ENCODE measurements at places on chromosomes 2 and 18. TPM values are rescaled to one million over a fixed set of nuclear protein-coding genes. Genes with fewer than 3 reads are reported as not detected.
A peak's percentile ranks its signal among the peaks of the same experiment; 100 is the strongest.

GRCh38 chr2:144515099-144515695, 4.7 kb downstream of the ZEB2 start:
- no peak for DNase-seq

GRCh38 chr18:23136326-23137096, 1.2 kb downstream of the CABLES1 start:
- no peak for DNase-seq

DNA sequence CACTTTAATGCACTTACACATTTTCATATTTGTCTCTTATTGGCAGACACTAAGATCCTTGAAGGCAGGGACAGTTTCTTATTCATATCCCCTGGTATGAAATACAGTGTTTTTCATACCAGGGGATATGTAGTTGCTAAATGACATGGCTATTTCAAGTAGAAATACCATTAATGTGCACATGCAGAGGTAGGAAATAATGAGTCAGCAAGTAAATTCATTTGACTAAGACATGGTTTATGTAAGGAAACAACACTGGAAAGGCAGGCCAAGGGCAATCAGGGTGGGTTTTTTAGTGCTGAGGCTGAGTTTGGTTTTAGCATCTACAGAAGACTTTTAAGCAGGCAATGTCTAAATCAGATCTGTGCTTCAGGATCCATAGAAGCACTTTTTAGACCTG, 155.9 kb downstream of the WDPCP start:
- DNase-seq: peak; percentile 20

- no peak for DNase-seq
Observed at GRCh38 chr2:160142472-160142871, 57.6 kb downstream of the ITGB6 start.

GRCh38 chr2:198890490-198890889, 567.2 kb downstream of the SATB2 start:
- no peak for DNase-seq

- DNase-seq: no peak
Observed at GRCh38 chr18:78697446-78697845, 282.2 kb upstream of the SALL3 start.

DNA sequence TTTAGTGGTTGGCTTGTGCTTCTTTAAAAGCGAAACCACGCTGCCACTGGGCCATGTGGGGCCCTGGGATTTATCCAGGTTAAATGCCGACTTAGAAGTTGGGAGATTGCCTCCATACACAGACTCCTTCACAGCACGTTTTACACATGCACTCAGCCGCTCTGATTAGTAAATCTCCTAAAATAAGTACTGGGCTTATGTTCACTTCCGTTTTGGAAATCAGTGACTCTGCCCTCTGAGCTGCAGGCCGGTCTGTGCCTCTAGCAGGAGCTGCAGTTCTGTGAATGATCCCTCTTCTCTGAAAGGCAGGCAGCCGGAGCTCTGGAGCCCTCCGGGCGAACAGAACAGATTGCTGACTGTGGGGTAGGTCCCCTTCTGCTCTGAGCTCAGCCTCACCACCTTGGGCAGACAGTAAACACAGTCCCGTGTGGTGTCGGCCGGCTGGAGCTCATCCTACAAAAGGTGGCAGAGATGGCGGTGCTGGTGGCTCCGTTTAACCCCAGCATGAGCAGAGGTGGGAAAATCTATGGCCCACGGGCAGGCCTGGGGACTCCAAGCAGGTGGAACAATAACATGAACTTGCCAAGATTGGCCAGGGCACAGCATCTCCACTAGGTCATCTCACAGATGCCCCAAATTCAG, 9.8 kb upstream of the RAB17 start:
- no peak for DNase-seq

- no peak for DNase-seq
Observed at GRCh38 chr2:174125090-174125489, 123.2 kb downstream of the OLA1 start.

GRCh38 chr2:95043300-95044093, 18.0 kb downstream of the MAL start:
- no peak for DNase-seq

DNA sequence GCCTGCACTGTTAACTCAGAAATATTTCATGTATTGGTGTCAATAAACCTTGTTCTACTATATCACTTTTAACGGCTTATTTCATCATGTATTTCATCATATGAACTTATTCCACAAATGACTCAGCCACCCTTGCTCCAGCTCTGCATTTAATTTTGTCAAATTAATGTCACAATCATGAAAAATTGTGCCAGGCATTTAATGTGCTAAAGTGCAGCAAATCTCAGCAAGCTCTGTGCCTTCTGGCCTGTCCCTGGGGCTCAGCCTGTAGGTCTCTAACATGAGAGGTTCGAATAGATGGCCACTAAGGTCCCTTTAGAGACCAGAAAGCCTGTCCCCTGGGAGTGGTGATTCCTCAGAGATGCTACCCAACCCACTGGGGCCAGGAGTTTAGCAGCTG, 28.6 kb downstream of the BOD1L2 start:
- DNase-seq: no peak

- no peak for DNase-seq
Observed at GRCh38 chr2:152418688-152419087, 83.7 kb downstream of the FMNL2 start.

- DNase-seq: no peak
Observed at GRCh38 chr2:27651056-27651455, 12.4 kb downstream of the SUPT7L start.

DNA sequence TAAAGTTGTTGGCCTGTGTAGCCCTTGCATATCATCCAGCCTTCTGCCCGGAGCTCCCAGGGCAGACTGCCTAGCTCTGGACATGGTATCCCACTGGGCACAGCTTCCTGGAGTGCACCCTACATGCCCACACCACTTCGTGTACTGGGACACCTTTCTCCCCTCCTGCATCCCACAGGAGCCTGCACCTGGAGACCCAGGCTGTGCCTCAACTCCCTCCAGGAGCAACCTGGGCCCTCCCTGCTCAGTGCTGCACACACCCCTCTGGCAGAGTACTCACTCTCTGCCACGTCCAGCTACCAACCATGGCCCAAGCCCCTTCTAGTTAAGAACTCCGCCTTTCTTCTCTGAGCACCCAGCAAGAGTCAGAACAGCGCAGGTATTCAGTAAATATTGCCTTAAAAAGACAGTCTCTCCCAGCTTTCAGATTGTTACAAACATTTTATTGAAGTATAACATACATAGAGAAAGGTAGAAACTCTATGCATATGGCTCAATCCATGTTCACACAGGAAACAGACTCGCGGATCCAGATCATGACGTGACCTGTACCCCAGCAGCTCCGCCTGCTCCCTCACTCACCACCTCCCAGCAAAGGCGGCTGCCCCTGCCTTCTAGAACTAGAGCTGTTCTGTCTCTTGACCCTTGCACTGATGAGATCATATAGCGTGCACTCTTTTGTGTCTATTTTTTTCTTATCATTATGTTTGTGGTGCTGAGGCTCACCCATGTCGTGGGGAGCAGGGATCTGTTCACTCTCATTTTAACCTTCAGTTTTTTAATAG, 98.4 kb upstream of the MYCN start:
- DNase-seq: no peak

- no peak for DNase-seq
Observed at GRCh38 chr2:117360586-117360985, 453.9 kb upstream of the DDX18 start.

DNA sequence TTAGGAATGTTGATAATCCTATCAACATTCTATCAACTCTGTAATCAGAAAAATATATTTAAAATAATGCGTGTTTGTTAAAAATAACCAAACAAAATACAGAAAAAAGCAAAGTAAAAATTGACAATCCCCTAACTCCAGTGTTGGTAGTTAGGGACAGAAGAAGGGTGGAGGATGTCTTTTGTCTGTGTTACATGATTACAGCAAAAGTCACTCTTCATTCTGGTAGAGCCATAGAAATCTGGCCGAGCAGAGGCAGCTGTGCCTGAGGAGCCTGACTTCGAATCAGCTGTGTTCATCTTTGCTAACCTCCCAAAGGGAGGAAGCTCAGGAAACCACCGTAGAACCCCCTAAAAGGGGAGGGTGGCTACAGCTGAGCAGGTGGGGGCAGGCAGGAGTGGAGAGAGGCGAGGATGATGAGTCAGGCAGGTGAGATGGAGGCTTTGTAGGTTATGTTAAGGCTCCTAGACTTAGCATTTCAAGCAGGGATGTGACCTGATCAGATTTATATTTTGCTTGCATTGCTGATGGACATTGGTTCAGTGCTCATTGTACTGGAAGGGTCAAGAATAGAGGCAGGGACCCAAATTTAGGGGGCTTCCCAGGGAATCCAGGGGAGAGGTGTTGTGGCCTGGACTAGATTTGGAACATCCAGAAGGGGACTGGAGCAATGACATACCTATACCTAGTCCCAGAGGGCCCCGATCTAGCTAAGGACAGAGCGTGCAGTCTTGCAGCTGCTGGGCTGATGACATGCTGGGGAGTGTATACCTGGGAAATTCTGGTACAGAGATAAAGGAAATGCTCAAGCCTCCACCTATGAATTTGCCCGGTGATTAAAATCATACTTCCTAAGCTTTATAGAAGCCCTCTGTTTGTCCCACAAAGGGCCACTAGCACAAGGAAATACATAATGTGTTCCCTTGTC, 95.7 kb downstream of the NEDD4L start:
- DNase-seq: no peak

- no peak for DNase-seq
Observed at GRCh38 chr18:27656905-27657304, 471.8 kb upstream of the CHST9 start.

GRCh38 chr2:46170611-46171350, 126.4 kb upstream of the EPAS1 start:
- DNase-seq: no peak

DNA sequence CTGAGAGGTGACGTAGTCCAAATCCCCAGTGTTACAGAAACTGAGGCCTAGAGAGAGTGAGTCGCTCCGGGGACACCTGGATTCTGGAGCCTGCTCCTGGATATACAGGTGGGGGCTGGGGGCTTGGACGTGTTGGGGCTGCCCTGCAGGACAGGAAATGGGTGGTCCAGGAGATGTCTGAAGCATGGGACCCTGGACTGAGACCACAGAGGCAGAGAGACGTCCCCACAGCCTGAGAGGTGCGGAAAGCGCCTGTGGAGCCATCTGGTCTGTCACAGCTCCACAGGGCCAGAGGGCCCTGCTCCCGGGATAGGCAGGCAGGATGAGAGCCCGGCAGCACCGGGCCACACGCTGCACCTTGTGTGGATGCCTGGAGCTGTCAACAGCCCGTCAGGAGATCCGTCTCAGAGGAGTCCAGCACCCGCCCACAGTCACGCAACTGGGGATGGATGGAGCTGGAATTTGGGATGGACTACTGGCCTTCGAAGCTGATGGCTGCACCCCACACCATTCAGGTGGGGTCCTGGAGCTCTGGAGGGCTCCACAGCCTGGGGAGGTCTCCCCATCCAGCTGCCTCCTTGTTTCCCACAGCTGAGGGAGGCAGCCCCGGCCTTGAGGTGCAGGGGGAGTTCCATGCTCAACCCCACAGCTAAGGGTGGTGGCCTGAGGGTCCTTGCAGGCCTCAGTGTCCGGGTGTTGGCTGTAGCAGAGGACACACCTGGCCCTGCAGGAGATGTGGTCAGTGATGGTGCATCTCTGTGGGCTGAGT, 303.0 kb downstream of the NDUFA10 start:
- DNase-seq: no peak

GRCh38 chr2:237041231-237041630, 44.5 kb upstream of the COPS8 start:
- DNase-seq: no peak

GRCh38 chr2:85861180-85861579, 27.6 kb downstream of the ST3GAL5 start:
- peak; percentile 10 for DNase-seq

- DNase-seq: no peak
Observed at GRCh38 chr2:175837046-175837445, 165.0 kb downstream of the LNPK start.

DNA sequence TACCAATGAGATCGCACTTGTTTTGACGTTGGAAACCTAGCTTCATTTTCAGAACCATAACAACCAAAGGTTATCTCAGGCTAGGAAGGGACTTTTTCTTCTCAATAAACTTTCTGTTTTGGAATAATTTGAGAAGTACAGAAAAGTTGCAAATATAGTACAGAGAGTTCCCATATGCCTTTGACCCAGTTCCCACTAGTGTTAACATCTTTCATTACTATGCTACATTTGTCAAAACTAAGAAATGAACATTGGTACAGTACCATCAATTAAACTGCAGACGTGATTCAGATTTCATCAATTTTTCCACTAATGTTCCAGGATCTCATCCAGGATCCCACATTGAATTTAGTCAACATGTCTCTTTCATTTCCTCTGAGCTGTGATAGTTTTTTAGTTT, 111.6 kb downstream of the ATL2 start:
- no peak for DNase-seq

The MC2R gene
- total RNA-seq: not detected

The TXNL4A gene
- 58.2 TPM for total RNA-seq

The IL1B gene
- 8.9 TPM for total RNA-seq

The SCYGR4 gene
- total RNA-seq: not detected

The ESPNL gene
- total RNA-seq: 0.53 TPM

The PLGLB1 gene
- total RNA-seq: 1.3 TPM

The GAD1 gene
- total RNA-seq: not detected

The HIBCH gene
- total RNA-seq: 19.4 TPM

The ANKRD30BL gene
- total RNA-seq: not detected

Measured in glomerular endothelial cell (primary cell).